ENCODE measurements at places on chromosomes 11 and 22.

DNA sequence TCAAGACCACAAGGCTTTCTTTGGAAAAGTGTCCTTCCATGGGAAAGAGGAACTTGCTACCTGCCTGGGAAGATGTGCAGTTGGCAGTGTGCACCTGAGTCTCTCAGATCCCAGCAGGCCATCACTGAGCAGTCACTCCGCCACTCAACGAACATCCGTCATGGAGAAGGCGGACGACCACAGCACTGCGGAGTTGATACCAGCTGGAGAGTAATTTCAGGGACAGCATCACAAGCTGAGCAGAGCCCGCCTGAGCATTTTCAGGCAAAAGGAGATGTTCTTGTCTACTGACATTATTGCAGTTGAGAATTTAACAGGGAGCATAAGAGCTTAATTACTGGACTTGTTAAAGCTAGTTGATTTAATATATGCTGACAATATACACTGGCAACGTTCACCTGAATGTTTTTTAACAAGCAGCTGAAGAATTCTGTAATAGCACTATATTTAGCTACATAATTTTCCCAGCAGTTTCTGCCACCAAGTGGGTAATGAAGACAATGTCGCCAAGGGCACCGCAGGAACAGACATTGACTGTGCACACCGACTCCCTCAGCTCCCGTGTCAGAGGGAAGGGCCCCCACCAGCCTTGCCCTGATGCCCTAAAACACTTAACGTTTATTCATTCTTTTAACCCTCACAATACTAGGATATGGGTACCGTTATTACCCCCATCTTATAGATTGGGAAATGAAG is 52.4 kb upstream of the ARFGAP3 start:
- DNase-seq: no peak

DNA sequence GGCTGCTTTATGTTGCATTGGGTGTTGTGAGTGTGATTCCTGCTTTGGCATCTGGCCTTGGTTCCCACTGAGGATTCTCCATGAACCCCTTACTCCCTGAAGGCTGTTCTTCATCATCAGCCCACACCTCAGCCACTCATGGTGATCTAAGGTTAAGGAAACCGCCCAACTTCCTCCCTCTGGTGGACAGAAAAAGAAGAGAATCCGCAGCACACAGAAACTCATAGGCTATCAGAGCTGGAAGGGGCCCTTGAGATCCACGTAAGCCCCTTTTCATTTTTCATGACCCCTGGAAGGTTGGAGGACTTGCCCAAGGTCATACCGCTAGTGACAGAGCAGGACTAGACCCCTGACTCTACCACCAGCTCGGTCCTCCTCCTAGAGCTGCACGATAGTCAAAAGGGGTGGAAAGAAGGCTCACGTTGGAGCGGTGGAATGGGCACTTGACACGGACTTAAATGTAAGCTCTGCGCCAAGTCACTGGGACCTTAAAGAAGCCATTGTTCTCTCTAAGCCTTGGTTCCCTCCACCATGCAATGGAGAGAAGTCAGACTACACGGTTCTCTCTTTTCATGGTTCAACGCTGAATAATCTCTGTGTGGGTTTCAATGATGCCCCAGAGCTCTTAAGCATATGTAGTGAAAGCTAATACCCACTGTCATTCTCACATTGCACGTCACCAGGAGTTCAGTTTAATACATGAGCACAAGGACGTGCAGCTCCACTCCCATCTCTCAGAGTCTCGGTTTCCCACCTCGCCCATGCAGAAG is 83.6 kb upstream of the CRTAM start:
- peak; percentile 26 for DNase-seq

DNA sequence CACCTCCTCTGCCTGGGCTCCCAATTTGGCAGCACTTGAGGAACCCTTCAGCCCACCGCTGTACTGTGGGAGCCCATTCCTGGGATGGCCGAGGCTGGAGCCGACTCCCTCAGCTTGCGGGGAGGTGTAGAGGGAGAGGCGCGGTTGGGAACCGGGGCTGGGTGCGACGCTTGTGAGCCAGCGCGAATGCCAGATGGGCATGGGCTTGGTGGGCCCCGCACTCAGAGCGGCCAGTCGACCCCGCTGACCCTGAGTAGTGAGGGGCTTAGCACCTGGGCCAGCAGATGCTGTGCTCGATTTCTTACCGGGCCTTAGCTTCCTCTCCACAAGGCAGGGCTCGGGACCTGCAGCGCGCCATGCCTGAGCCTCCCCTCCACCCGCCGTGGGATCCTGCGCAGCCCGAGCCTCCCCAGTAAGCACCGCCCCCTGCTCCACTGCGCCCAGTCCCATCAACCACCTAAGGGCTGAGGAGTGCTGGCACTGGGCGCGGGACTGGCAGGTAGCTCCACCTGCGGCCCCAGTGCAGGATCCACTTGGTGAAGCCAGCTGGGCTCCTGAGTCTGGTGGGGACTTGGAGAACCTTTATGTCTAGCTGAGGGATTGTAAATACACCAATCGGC is 58.3 kb upstream of the DEFB108B start:
- no peak for DNase-seq

DNA sequence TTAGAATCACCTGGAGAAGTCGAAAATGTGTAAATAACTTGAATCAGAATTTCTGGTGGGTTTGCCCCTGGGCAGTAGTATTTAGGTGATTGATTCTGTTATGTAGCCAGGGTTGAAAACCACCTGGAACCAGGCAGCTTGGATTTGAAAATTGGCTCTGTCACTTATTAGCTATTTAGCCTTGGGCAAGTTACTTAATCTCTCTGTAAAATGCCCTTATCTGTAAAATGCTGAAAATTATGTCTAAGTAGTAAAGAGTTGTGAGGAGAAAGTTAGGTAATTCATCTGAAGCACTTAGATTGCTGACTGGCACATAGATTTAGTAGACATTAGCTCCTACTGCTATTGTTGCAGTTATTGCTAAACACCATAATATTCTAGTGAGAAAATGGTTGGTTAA is 49.3 kb downstream of the PPME1 start:
- no peak for DNase-seq

GRCh38 chr22:42622061-42622710 is 7.5 kb upstream of the POLDIP3 start:
- no peak for DNase-seq

- DNase-seq: peak; percentile 61
These were observed at the start of gene ELMOD1 for GRCh38 chr11:107590460-107591377. ELMOD1 (plus strand) TSS chr11:107591147; CDS start chr11:107618190, 27,043 bp downstream.
